NCI-H2081 treated with DMSO at 0.1 percent for 48 hours (cell line): ENCODE measurements at places on chromosomes 2 and 18.

GRCh38 chr2:10402653-10403215 is 45.4 kb downstream of the ODC1 start:
- DNase-seq = no peak

- DNase-seq = no peak
Observed at GRCh38 chr2:102235042-102235473, 48.2 kb downstream of the IL1RL2 start.

- DNase-seq = no peak
Observed at GRCh38 chr2:241967467-241968144, 98.1 kb downstream of the RTP5 start.

- no peak for DNase-seq
Observed at GRCh38 chr2:236169741-236170589, 1.8 kb upstream of the GBX2 start.
